CD4-positive, alpha-beta T cell (primary cell): ENCODE measurements at places on chromosomes 1 and 21. TPM values are rescaled to one million over a fixed set of nuclear protein-coding genes. Genes with fewer than 3 reads are reported as not detected.
A peak's percentile ranks its signal among the peaks of the same experiment; 100 is the strongest.

KRTAP20-1 gene
- total RNA-seq: not detected

MAP7D1 gene
- total RNA-seq: 156 TPM

MTR gene
- 35.2 TPM for total RNA-seq

OR2T3 gene
- total RNA-seq: not detected

AMY1C gene
- not detected for total RNA-seq

GRCh38 chr21:23977971-23978370 is 1629.3 kb downstream of the MRPL39 start:
- no peak overlapping the region for H3K4me3 ChIP-seq
- H3K27me3 ChIP-seq: no peaks in the 10 kb centered on the region
- H3K4me1 ChIP-seq: no peaks in the 10 kb centered on the region
- no peak for DNase-seq

GRCh38 chr1:19640363-19641316 is 3.5 kb upstream of the NBL1 start:
- no peaks in the 10 kb centered on the region for H3K36me3 ChIP-seq
- H3K4me3 ChIP-seq: no peak overlapping the region
- H3K27me3 ChIP-seq: peaks cover 15% of the 10 kb centered on the region
- no peak for DNase-seq
- H3K27ac ChIP-seq: no peak overlapping the region

DNA sequence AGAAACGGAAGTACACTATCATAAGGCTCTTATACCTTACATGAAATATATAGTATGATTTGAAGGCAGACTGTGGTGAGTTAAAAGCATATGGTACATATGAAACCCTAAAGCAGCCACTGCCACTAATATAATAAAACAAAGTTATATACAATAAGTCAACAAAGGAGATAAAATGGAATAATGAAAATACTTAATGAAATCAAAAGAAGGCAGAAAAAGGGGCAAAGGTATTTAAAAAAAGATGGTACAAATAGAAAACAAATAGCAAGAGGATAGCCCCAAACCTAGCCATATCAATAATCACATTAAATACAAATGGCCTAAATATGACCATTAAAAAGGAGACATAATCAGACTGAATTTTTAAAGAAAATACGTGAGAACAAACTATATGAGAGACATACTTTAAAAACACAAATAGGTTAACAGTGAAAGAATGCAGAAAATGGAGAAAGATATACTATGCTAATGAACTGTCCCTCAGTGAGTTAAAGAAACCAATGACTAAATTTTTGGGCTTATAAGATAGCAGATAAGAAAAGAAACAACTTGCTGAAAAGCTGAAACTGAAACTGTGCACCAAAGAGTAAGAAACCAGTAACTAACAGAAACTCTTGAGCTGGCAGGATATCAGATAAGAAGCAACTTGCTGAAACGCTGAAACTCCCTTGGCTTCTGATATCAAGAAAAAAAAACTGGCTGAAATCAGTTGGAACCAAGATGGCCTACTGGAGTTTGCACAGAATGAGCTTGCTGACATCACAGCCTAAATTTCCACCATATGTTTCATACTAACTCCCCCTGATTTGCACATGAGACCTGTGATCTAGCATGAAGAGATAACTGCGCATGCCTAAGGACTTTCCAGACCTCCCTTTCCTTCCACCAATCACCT is 44.3 kb upstream of the IL10 start:
- no peaks in the 10 kb centered on the region for H3K36me3 ChIP-seq
- DNase-seq: peak; percentile 77
- H3K27me3 ChIP-seq: no peaks in the 10 kb centered on the region
- no peak overlapping the region for H3K27ac ChIP-seq
- peaks cover 7% of the 10 kb centered on the region for H3K4me1 ChIP-seq

- H3K27ac ChIP-seq: no peak overlapping the region
- DNase-seq: no peak
Measured at GRCh38 chr1:227730630-227731151, 4.4 kb downstream of the JMJD4 start.

- no peaks in the 10 kb centered on the region for H3K27me3 ChIP-seq
- H3K4me1 ChIP-seq: peaks cover 26% of the 10 kb centered on the region
- no peak overlapping the region for H3K4me3 ChIP-seq
- DNase-seq: no peak
- H3K36me3 ChIP-seq: no peaks in the 10 kb centered on the region
- no peak overlapping the region for H3K27ac ChIP-seq
Measured at GRCh38 chr1:23581219-23581618, 21.9 kb upstream of the ID3 start.

- DNase-seq: peak; percentile 33
- H3K27ac ChIP-seq: no peak overlapping the region
- peaks cover 56% of the 10 kb centered on the region for H3K4me1 ChIP-seq
- H3K4me3 ChIP-seq: no peak overlapping the region
Measured at GRCh38 chr1:24899581-24900485, 30.2 kb downstream of the RUNX3 start.

DNA sequence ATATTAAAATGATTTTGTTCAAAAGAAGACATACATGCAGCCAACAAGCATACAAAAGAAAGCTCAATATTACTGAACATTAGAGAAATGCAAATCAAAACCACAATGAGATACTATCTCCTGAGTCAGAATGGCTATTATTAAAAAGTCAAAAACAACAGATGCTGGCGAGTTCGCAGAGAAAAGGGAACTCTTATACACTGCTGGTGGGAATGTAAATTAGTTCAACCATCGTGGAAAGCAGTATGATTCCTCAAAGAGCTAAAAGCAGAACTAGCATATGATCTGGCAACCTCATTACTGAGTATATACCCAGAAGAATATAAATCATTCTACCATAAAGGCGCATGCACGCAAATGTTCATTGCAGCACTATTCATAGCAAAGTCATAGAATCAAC is 126.0 kb upstream of the HMCN1 start:
- no peaks in the 10 kb centered on the region for H3K4me1 ChIP-seq
- H3K36me3 ChIP-seq: no peaks in the 10 kb centered on the region
- no peak overlapping the region for H3K27ac ChIP-seq
- no peak overlapping the region for H3K4me3 ChIP-seq
- peak; percentile 7 for DNase-seq
- no peaks in the 10 kb centered on the region for H3K27me3 ChIP-seq

DNA sequence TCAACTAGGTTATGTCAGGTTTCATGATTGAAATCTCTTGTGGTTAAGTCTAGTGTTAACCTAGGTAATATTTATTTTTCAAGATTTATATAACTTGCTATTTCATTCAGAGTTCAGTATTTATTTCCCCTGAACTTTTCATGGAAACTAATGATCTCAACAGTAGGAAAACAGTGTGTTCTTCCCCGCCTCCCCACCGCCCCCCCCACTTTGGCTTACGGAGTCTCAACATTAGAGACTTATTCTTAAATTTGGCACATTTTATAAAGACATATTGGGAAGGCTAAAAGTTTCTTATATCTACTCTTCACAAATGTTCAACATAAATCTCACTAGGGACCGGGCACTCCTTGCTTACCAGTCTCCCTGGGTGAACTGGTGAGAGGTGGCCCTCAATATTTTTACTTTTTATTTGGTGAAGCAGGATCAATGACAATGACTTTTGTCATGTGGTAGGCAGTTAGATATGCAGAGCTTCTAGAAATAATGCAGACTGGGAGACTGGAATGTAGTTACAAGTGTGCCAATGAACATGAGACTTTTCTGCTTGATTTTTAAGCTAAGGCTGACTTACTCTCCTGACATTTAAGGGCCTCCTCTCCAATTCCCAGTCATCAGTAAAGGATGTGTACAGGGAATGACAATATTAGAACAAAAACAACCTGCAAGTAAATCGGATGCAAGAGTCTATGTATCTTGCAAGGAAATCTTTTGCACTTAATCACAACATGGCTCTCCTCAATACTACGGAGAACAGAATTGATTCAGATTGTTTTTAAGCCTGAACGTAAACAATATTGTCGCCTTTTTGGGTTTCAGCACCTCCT is 1.7 kb upstream of the MAN1A2 start:
- peak overlapping the region; percentile 69 for H3K4me3 ChIP-seq
- no peaks in the 10 kb centered on the region for H3K36me3 ChIP-seq
- DNase-seq: no peak
- H3K4me1 ChIP-seq: peaks cover 36% of the 10 kb centered on the region

GRCh38 chr1:108573183-108573582 is 13.3 kb downstream of the EEIG2 start:
- H3K36me3 ChIP-seq: no peaks in the 10 kb centered on the region
- H3K4me1 ChIP-seq: peaks cover 5% of the 10 kb centered on the region
- H3K27me3 ChIP-seq: no peaks in the 10 kb centered on the region
- H3K27ac ChIP-seq: no peak overlapping the region
- DNase-seq: no peak

DNA sequence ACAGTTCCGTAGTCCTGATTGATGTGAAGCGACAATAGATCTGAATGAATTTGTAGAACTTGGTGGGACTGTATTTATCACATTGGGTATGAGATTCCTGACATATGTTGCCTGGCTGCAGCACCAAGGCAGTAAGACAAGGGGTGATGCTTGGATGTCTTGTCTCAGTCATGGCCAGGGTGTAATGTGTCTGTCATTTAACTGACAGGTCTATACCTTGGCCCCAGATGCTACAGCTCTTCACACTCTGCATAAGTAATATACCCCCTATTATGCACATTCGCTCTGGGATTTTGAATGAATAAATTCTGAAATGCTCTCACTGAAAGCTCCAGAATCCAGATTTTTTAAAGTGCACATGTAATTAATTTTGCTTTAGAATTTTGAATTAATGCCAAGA is 47.3 kb downstream of the NTNG1 start:
- no peaks in the 10 kb centered on the region for H3K4me1 ChIP-seq
- H3K27me3 ChIP-seq: no peaks in the 10 kb centered on the region
- H3K4me3 ChIP-seq: no peak overlapping the region
- no peak overlapping the region for H3K27ac ChIP-seq
- no peak for DNase-seq

DNA sequence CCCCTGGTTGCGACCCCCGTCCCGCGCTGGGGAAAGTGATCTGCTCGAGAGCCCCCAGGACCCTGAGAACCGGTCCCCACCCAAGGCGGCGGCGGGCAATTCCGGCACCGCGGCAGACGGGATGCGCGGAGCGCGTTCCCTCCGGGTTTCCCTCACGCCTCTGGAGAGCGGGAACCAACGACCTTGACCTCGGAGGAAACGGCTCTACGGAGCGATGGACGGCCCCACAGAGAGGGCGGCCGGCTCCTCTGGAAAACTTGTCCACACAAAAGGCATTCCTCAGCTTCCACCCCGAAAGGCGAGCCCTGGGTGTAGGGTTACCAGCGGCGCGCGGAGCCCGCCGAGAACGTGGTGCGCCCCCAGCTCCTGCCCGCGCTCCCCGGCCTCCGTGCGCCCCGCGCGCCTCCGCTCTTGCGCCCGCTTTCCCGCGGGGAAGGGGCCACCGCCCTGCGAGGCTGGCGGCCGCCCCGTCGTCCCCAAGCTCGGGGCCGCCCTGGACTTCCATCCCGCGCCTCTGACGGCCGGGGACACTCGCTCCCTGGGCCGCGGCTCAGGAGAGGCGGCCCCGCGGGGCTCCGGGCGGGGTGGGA is 391 bp upstream of the KIAA1614 start:
- no peaks in the 10 kb centered on the region for H3K36me3 ChIP-seq
- H3K4me1 ChIP-seq: peaks cover 5% of the 10 kb centered on the region
- H3K27me3 ChIP-seq: peaks cover 12% of the 10 kb centered on the region
- peak overlapping the region; percentile 12 for H3K4me3 ChIP-seq
- no peak overlapping the region for H3K27ac ChIP-seq

- H3K36me3 ChIP-seq: no peaks in the 10 kb centered on the region
- H3K4me1 ChIP-seq: peaks cover 3% of the 10 kb centered on the region
- no peak overlapping the region for H3K27ac ChIP-seq
- no peak overlapping the region for H3K4me3 ChIP-seq
- H3K27me3 ChIP-seq: no peaks in the 10 kb centered on the region
Measured at GRCh38 chr1:38932571-38932970, 9.1 kb downstream of the RHBDL2 start.

DNA sequence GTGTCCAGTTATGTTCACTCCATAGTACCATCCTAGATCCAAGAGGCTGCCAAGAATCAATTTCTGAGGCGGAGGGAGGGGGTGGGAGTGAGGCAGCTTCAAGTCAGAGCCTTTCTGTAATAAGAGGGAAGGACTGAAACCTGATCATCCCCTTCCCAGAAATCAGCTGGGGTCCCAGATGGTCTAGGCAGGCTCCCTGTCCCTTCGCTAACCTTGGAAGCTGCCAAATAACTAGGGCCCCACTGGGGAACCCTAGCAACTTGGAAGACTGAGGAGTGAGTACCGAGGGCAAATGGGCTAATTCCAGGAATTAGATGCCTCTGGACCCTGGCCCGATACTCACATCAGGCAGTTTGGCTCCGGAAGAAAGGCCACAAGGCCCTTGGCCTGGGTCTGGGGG is 113.3 kb downstream of the NAV1 start:
- no peak for DNase-seq
- H3K36me3 ChIP-seq: no peaks in the 10 kb centered on the region

DNA sequence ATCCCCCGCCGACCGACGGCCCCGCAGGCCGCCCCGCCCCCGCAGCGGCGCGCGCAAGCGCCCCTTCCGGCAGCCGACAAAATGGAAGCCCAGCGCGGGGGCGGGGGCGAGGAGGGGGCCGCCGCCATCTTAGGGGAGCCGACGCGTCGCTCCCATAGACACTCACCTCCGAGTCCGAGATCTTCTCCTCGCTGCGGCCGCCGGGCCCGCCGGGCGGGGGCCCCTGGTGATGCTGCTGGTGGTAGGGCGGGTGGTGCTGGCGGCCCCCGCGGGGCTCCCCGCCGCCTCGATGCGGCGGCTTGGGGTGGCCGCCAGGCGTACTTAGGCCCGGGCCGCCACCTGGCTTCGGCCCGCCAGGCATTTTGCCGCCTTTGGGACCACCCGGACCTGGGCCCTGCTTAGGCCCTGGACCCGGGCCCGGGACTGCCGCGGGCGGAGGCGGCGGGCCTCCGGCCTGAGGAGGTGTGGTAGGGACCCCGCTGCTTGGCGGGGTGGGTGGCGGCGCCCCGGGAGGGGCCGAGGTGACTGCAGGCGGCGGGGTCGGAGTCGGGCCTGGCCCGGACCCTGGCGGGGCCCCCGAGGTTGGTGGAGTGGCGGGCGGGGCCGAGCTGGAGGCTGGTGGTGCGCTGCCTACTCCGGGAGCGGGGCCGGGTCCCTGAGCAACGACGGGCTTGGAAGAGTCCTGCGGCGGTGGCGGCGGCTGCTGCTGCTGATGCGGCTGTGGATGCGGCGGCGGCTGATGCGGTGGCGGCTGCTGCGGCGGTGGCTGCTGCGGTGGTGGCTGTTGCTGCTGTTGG is 691 bp downstream of the SFPQ start:
- H3K36me3 ChIP-seq: peaks cover 42% of the 10 kb centered on the region
- peak overlapping the region; percentile 99 for H3K27ac ChIP-seq
- H3K4me3 ChIP-seq: peak overlapping the region; percentile 95
- peaks cover 39% of the 10 kb centered on the region for H3K4me1 ChIP-seq
- DNase-seq: peak; percentile 80
